ENCODE measurements at places on chromosomes 4 and X. TPM values are rescaled to one million over a fixed set of nuclear protein-coding genes. Genes with fewer than 3 reads are reported as not detected.
A peak's percentile ranks its signal among the peaks of the same experiment; 100 is the strongest.

Gene SPANXN2
- not detected for polyA plus RNA-seq

Gene NDP
- polyA plus RNA-seq: 0.62 TPM

Gene TMEM47
- 47.7 TPM for polyA plus RNA-seq

Gene DIPK2B
- 12.8 TPM for polyA plus RNA-seq

Gene WWC2
- polyA plus RNA-seq: 10.8 TPM

Gene AADAT
- polyA plus RNA-seq: 6.0 TPM

DNA sequence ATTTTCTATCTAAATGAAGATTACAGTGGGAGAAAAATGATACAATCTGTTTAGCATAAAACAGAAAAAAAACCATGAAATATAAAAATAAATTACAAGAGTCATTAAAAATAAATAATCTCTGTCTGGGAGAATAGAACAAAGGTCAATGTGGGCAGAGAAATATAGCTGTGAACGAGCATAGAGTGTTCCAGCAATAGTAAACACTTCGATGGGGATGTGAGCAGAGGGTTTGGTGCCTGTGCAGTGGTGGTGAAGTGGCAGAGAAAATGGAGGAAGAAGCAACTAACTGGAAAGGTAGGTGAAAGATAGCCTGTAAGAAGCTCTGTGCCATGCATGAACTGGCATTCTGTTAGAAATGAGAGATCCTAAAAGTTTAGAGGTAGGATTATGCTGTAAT lies 64.9 kb downstream of the ANKRD50 start:
- DNase-seq: no peak

DNA sequence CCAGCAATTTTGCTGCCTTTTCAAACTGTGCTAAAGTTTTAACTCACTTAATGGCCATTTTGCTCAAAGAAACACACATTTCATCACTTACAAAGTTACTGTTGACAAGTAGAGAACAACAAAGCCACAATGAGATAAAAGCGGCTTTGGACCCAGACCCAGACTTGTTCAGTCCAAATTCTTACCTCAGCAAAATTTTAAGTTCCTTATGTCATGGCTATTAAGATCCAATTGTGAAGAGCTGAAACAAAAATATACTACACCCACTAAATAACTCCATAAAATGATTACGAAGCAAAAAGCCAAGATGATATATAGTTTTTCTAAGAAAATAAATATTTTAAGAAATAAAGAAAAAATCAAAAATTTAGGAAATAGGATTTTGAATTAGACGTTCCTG lies 137.0 kb upstream of the INPP4B start:
- peak; percentile 26 for DNase-seq

GRCh38 chrX:30219372-30219771 lies 4.0 kb downstream of the MAGEB2 start:
- no peak for DNase-seq

DNA sequence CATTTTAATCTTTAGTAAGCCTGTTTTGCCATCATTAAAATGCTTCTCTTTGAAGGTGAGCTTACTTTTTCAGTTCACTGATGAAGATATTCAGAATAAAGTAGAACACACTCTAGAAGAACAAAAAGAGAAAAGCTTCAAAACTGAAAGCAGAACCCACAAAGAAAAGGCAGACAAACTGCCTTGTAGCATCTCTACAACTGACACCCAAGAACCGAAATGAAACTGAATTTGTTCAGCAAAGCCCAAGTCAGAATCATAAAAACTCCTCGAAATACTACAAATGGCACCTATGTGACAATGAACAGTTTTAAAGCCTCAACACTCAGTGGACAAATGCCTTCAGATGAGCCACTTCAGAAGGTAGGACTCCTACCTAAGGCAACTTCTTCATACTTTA lies 83.6 kb downstream of the MAML3 start:
- DNase-seq: no peak

GRCh38 chr4:114019276-114019968 lies 40.0 kb upstream of the ARSJ start:
- DNase-seq: no peak

- no peak for DNase-seq
These were observed 505.7 kb downstream of the PACRGL start for GRCh38 chr4:21205821-21206531.

GRCh38 chr4:83212041-83212851 lies 72.4 kb downstream of the COQ2 start:
- no peak for DNase-seq

DNA sequence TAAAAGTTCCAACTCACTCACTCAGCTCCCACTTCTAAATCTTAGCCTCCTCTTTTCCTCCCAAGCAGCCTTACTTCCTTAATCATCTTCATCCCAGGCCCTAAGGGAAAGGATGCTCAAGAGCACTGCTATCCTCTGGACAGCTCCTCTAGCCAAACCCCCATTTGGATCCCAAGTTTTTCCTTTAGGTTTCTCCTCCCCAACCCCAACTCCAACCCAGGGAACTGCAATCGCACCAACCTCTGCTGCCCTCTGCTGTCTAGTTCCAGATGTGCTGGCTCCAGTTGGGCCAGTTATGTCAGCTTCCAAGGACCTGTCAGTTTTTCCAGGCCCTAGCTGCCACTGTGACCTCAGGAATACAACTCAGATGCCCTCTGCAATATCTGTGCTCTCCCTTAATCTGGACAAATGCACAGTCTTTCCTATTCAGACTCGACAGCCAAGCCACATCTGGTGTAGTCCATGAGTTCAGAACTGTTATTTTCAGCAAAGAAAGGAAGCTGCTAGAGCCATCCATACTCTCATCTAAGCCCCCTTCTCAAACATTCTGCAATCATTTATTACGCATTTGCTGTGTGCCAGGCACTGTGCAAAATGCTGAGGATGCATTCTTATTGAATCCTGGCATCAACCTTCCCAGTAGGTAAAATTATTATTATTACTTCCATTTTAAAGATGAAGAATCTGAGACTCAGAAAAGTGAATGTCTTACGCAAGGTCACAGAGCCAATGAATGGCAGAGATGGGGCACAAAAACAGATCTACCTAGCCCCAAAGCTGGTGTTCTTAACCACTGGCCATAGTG lies 12.3 kb upstream of the XPNPEP2 start:
- DNase-seq: no peak

DNA sequence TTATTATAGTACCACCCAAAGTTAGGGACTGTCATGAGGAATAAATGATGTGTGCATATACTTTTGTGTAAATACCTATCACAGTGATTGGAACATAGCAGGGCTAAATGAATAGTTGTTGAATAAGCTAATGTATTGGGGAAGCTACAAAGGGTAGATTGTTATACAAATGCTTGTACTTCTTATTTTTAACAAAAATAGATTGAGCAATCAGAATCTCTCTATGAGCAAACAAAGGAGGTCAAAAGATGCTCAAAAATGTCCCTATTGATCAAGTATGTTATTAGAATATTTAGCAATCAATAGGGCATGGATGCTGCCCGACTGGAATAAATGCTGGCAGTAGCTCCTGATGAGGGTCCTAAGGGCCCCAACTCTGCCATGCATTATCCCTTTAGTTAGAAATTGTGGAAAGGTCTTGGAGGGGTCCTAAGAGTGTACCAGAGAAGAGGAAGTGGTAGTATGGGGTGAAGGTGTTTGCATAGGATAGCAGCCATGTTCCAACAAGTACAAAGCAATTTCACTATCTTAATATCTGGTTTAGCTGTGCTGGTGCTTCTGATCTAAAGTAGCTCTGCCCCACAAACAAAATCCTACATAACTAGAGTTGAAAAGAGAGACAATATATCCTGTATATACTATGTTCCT lies 33.1 kb upstream of the TAPT1 start:
- no peak for DNase-seq

Measured in urinary bladder (tissue), 4 donors.